ENCODE measurements at places on chromosomes 7 and 10.

DNA sequence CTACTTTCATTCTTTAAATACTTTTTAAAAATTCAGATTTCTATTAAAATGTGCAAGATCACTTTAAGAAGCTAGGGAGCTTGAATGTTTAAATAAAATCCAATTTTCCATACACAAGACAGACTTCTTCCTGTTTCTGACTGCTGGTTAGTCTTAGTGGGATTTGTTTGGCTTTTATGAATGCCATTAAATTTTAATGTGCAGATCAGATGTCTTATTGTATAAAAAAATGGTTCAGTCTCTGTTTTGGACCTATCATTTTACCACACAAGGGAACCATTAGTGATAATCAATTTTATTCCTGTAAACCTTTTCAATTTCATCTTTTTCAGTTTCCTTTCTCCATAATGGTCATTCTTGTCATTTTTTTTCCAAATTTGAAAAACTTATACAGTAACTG is 63.2 kb downstream of the VCL start:
- no peak for ATAC-seq

- ATAC-seq: no peak
Observed at GRCh38 chr7:37557571-37558209, 109.0 kb upstream of the ELMO1 start.

- no peak for ATAC-seq
Observed at GRCh38 chr7:32428546-32428945, 61.6 kb downstream of the LSM5 start.

- no peak for ATAC-seq
Observed at GRCh38 chr10:126640401-126640800, 30.1 kb downstream of the C10orf90 start.

DNA sequence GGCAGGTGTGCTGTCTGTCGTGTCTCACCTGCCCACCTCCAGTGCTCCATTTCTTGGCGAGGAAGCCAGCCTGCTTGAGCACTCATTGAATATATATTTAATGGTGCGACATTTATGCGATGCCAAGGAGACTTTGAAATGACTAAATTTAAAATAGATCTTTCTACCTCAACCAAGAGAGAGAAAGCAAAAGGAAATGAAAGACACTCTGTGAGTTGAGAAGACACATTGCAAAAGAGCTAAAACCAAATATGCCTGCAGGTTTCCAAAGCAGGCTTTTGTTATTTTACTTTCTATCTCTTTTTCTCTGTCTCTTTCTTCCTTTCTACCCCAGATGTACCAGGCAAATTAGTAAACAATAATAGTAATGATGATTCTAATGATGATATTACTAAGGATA is 53.6 kb upstream of the AOAH start:
- no peak for ATAC-seq

DNA sequence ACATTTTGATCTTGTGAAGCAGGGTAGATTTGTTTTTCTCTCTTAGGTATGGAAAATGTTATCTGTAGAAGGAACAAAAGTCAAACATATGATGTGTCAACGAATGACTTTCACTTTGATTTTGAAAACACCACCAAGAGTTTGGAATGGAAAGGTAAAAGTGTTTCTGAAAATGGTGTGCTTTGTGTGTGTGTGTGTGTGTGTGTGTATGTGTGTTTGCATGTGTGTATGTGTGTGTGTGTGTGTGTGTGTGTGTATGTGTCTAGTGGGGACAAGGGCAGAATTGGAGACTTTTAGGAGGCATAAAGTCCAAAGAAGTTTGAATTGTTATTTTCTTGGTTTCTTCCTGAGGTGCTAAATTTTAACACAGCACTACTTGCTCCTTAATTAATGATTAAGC is 115.4 kb upstream of the PRKCQ start:
- no peak for ATAC-seq

GRCh38 chr7:150766334-150766709 is 29.1 kb downstream of the GIMAP5 start:
- ATAC-seq: no peak

- no peak for ATAC-seq
Observed at GRCh38 chr10:112616647-112617046, 169.6 kb downstream of the VTI1A start.

- no peak for ATAC-seq
Observed at GRCh38 chr10:111766464-111766863, 417.1 kb downstream of the GPAM start.

GRCh38 chr10:78354101-78354500 is 320.4 kb downstream of the RPS24 start:
- no peak for ATAC-seq

GRCh38 chr7:128859232-128860157 is 3.2 kb upstream of the ATP6V1F start:
- no peak for ATAC-seq

DNA sequence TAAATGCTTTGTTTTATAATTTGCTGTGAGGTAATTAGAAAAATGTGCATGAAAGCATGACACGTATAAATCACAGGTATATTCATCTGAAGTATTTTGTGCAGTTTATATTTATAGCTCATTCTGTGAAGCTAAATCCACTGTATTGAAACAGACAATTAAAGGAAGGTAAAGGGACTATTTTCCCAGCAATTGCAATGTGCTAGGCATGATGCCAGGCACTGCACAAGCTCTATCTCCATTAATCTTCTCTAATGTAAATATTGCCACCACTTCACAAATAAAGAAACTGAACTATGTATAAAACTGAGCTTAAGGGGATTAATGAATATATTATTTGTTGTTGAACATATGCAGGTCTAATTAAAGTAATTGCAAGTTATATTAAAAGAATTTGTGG is 1012.5 kb downstream of the NRG3 start:
- no peak for ATAC-seq

DNA sequence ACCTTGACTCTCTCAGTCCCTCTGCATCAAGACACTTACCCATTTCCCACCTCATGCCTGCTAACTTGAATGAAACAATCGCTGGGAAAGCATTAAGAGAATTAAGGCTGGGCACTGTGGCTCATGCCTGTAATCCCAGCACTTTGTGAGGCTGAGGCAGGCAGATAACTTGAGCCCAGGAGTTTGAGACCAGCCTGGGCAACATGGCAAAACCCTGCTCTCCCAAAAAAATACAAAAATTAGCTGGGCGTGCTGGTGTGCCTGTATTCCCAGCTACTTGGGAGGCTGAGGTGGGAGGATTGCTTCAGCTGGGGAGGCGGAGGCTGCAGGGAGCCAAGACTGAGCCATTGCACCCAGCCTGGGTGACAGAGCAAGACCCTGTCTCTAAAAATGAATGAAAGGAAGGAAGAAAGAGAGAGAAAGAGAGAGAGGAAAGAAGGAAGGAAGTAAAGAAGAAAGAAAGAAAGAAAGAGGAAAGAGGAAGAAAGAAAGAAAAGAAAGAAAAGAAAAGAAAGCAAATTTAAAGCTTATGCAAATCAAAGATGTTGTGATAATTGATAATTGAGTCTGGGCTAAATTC is 646 bp downstream of the SERPINE1 start:
- no peak for ATAC-seq

DNA sequence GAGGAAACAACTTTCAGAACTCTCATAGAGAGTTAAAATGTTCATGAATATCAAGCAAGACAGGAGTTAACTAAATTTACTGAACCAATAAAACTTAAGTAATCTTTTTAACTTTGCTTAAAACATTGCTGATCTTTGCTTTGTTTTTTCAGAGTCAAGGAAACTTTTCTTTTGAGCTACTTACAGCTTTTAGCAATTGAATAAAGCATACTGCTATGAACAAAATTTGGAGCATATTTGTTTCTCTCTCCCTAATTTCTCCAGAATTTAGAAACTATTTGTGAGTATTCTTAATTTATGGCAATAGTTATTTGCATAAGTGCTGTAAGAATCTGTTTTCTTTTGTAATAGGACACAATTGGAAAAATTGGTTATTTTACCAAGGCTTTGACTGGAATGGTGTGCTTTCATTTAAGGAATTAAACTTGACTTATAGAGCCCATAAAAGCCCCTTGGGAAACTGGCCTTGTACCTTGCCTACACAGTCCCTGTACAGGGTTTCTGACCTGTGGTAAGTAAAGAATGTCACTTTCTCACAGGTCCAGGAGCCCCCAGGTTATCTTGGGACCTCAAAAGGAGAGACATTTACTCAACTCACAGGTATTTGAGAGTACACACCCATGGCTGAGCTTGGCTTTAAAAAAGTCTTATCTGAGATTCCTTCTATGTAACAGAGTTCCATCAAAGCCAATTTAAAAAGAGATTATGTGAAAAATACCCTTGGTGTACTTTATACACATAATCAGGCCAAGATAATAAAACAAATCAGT is 23.3 kb upstream of the KIAA1549 start:
- no peak for ATAC-seq

DNA sequence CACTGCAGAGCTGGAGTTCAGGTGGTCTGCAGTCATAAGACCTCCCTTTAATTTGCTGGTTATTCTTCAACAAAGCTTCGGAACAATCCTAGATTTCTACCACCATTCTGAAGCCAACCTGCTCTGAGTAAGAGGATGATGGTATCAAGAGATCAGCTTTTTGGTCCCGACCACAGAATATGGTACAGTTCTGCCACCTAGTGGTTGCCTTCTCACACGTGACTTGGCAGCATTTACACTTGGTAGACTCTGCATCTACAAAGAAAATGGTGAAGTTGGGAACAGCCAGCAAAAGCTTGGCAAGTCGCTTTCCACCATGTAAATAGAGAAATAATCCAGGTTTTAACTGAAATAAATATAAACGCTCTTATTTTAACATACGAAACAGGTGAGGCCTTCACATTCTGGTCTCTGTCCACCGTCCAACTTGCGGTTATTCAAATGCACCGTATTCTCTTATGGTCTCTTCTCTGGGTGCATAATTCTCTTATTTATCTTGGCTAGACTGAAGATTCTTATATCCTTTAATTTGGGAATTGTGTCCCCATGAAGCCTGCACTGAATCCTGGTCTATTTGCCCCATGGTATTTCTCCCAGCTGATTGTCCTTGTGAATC is 173.9 kb upstream of the GRM3 start:
- peak; percentile 61 for ATAC-seq

DNA sequence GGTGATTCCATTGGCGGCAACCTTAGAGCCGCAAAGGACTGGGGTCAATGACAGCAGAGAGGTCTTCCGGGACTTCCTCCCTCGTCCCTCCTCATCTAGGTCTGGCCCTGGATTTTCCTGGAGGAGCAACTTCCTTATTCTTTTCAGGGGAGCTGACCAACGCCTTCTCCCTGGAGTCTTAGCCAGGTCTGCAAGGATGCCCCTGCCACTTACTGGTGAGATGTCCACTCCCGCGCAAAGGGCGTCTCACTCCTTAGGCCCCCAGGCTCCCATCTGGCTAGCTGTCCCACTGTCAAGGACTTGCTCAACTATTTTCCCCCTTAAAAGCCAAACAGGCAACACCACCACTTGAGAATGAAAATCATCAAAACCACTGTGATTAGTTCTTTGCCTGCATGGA is 42.0 kb upstream of the NMT2 start:
- ATAC-seq: no peak

DNA sequence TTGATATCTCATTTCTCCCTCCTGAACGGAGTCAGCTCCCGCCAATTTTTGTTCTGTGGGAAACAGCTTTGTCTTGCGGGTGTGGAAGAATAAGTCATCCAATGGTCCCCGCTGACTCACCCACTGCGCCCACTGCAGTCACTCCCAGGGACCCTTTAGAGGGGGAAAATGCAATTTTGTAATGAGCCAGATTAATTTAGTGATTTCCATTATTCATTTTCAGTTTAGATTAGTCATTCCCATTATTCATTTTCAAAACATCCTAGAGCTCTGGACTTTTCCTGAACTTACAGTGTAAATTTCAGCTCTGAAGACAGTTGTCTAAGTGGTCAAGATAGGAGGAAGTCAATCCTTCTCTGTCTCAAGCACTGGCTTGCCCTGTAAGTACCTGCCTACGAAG is 154.9 kb upstream of the TMEM72 start:
- ATAC-seq: no peak

- ATAC-seq: no peak
Observed at GRCh38 chr7:95999481-95999880, 227.1 kb downstream of the DYNC1I1 start.

GRCh38 chr10:6052247-6053221 is 9.6 kb downstream of the IL2RA start:
- peak; percentile 51 for ATAC-seq

GRCh38 chr10:7281429-7281828 is 129.4 kb downstream of the SFMBT2 start:
- no peak for ATAC-seq

- no peak for ATAC-seq
Observed at GRCh38 chr7:39536951-39537350, 29.3 kb upstream of the YAE1 start.

- ATAC-seq: no peak
Observed at GRCh38 chr10:11898372-11899066, 75.4 kb downstream of the PROSER2 start.

GRCh38 chr10:91708174-91708861 is 75.4 kb upstream of the PPP1R3C start:
- ATAC-seq: no peak

DNA sequence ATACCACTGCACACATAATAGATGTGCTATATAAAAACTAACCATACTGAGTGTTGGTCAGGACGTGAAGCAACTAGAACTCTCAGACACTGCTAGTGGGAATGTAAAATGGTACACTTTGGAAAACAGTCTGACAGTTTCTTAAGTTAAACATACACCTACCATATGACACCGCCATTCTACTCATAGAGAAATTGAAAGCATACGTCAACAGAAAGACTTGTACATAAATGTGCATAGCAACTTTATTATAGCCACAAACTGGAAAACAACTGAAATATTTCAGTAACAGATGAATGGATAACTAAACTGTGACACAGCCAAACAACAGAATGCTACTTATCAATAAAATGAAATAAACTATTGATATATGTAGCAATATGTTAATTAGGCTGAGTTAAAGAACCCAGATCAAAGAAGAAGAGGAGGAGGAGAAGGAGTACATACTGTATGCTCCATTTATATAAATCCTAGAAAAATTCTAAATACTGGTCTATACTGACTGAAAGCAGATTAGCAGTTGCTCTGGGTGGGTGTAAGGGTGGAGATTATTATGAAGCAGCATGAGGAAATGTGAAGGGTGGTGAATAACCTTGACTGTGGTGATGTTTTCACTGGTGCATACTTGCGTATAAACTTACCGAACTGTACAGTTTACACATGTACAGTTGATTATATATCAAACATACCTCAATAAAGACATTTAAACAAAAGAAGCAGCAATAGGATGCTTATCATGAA is 48.6 kb downstream of the ARHGAP21 start:
- ATAC-seq: peak; percentile 89

DNA sequence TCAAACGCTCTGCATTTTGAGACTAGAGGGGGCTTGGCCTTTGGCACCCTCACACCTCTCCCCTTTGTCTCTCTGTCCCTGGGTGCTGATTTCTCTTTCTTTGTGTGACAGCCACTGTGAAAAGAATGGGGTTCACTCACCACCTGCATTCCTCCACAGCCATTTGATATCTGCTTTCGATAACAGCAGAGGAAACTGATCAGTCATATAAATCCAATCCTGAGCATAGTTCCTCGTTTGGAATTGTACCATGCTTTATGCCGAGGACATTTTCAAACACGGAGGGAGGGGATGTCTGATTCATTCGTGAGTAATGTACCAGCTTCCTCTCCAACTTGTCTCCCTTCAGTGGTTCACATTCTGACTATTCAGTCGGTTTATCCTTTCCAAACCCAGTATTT is 15.8 kb downstream of the MET start:
- no peak for ATAC-seq
